Stimulated activated CD8-positive, alpha-beta memory T cell treated with anti-CD3 and anti-CD28 coated beads, Interleukin-4, amount 100 ng/mL, for 1 hour (primary cell): ENCODE measurements at places on chromosomes 7 and 10.
A peak's percentile ranks its signal among the peaks of the same experiment; 100 is the strongest.

- peak; percentile 49 for DNase-seq
Measured at GRCh38 chr10:117175901-117176534, 21.3 kb upstream of the KCNK18 start.

DNA sequence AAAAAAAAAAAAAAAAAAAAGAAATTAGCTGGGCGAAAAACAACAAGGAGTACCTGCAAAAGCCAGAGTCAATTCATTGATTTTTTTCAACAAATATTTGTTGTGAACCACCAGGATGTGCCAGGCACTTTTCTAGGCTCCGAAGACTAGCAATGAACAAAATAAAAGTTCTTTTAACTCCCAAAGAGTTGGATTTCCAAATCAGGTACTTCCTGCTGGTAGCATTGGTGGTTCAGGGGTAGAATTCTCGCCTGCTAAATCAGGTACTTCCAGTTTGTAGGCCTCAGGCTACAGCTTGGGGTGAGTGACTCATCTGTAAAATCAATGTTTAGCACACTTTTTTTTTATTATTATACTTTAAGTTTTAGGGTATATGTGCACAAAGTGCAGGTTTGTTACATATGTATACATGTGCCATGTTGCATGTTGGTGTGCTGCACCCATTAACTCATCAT lies 10.9 kb downstream of the PPA1 start:
- no peak for DNase-seq

DNA sequence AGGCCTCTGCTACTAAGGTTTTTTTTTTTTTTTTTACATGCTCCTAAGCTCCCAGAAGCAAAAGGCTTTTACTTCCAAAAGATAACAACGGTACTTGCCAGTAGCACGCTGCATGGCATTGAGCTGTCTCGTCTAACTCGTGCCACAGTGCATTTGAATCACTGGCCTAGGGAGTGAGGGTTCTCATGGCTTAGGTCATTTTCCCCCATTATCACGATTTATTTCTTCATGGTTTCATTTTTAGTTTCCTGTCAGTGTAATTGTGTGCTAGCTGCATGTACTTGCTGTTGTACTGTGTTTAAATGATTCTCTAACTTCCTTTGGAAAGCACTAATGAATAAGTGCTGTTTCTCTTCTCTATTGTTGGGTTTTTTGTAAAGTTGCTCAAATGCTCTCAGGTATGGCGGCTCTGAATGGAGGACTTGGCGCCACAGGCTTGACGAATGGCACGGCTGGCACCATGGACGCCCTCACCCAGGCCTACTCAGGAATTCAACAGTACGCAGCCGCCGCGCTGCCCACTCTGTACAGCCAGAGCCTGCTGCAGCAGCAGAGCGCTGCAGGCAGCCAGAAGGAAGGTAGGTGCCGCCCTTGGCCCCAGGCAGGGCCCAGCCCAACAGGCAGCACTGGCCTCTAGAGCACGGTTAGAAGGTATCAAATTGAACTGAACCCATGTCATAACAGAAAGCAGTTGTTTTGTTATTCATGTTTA lies 290.5 kb downstream of the USP6NL start:
- no peak for DNase-seq

DNA sequence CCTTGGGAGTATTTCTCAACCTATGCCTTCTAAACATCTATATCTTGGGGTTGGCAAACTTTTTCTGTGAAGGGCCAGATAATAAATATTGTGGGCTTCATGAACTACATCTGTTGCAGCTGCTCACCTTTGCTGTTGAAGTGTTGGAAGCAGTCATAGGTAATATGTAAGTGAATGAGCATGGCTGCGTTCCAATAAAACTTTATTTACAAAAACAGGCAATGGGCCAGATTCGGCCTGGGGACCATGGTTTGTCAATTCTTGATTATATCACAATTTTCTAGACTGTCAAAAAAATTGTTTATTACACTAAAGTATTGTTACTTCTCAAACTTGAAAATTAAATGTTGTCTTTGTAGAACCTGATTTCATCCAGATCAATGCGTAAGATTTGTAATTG lies 54.9 kb downstream of the MTPN start:
- no peak for DNase-seq

- no peak for DNase-seq
Measured at GRCh38 chr10:128125416-128125943, 743 bp downstream of the MKI67 start.

DNA sequence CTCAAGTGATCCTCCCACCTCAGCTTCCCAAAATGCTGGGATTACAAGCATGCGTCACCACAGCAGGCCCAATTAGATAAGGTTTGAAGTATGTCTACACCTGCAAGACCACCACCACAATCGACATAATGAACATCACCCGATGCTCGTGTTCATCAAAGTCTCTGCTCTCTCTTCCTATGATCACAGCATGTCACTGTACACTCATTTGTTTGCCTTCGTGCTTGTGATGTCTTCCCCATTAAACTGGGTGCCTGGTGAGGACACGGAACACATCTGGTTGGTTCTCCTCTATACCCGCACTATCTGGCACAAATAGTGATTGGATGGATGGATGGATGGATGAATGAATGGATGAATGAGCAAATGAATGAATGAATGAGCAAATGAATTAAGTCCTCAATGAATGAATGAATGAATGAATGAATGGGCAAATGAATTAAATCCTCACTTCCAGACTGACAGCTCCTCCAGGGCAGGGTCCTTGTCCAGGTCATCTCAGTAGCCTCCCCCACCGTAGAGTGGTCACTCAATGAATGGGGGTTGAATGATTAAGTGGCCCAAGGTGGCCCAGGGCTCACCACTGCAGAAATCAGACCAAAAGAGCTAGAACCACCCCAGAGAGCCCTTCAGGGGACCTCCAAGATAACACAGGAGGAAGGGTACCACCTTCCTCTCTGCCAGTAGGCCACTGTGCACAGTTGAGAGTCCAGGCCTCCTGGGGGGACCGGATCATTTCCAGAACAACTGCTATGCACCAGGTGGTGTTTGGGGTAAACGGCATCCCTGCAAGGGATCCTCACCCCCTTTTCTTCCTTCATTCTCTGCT lies 101.9 kb upstream of the TNRC18 start:
- DNase-seq: no peak

DNA sequence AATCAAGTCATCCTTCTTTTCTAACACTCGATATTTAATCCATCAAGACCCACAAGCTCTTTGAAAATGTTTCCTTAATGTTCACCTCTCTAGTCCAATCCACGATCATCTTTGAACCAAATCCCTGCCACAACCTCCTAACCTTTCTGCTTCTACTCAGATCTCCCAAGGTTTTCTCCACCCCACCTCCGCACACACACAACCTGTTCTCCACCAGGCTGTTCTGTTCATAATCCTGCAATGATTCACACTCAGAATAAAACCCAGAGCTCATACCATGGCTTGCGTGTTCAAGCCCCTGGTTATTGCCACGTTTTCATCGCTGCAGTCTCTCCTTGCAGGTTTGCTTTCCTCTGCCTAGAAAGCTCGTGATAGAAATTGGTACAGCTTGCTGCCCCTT lies 53.8 kb upstream of the BAMBI start:
- no peak for DNase-seq

- DNase-seq: no peak
Measured at GRCh38 chr7:141979568-141979967, 6.0 kb upstream of the TAS2R38 start.

- DNase-seq: no peak
Measured at GRCh38 chr10:101856626-101857025, 13.0 kb upstream of the KCNIP2 start.

- no peak for DNase-seq
Measured at GRCh38 chr7:105268511-105269392, 120.0 kb downstream of the SRPK2 start.

DNA sequence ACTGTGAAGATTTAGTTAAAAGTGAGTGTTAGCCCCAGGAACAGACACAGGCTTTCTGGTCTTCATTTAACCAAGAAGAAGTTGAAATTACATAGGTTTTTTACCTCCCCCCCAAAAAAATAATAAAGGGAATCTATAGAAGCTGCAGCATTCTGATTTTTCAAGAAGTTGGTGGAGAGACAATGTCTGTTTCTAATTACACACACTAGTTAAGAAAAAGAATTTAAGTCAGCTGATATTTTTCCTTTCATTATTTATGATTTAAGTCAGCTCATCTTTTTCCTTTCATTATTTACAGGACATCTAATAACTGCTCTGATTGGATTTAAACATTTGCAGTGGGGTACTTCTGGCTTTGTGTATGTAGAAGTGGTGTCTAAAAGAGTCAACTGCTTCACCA lies 201.4 kb upstream of the NRP1 start:
- DNase-seq: no peak

GRCh38 chr7:94314413-94315410 lies 80.0 kb upstream of the COL1A2 start:
- DNase-seq: no peak

DNA sequence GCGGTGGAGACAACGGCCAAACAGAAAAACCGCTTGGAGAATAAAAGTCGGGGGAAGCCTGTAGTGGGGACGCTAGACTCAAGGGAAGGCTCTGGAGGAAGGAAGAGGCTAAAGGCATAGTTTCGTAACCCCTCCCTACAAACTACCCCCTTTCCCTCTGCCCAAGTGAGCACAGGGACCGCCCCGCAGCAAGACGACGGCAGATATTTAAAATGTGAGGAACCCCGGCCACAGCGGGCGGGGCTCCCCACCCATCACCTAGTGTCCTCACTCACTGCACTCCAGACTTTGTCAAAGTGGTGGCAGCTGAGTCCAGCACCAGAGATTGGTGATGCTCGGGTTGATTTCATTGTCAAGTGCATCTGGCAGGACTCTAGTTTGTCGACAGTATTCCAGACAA lies 69.1 kb downstream of the PRKAG2 start:
- DNase-seq: no peak

GRCh38 chr10:50605951-50606270 lies 17.8 kb downstream of the SGMS1 start:
- DNase-seq: no peak

DNA sequence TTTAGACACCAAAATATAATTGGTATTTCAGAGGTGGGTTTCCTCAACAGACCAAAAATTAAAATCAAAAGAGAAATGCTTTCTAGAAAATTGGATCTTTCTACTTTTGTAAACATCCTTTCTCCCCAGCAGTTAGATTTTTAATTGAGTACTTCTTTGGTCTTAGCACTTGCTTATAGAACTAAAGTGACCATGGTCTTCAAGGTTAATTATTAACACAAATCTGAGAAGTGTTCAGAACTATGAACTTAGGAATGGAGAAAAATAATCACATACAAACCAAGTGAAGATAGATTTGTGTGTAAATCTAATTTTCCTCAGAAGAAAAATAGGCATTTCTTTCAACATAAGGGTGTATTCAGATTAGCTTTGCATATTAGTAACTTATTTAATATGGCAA lies 355.4 kb downstream of the ELMO1 start:
- DNase-seq: no peak

- DNase-seq: no peak
Measured at GRCh38 chr10:131774681-131775085, 126.1 kb upstream of the PPP2R2D start.

- DNase-seq: no peak
Measured at GRCh38 chr7:33904681-33905388, 504 bp upstream of the BMPER start.

DNA sequence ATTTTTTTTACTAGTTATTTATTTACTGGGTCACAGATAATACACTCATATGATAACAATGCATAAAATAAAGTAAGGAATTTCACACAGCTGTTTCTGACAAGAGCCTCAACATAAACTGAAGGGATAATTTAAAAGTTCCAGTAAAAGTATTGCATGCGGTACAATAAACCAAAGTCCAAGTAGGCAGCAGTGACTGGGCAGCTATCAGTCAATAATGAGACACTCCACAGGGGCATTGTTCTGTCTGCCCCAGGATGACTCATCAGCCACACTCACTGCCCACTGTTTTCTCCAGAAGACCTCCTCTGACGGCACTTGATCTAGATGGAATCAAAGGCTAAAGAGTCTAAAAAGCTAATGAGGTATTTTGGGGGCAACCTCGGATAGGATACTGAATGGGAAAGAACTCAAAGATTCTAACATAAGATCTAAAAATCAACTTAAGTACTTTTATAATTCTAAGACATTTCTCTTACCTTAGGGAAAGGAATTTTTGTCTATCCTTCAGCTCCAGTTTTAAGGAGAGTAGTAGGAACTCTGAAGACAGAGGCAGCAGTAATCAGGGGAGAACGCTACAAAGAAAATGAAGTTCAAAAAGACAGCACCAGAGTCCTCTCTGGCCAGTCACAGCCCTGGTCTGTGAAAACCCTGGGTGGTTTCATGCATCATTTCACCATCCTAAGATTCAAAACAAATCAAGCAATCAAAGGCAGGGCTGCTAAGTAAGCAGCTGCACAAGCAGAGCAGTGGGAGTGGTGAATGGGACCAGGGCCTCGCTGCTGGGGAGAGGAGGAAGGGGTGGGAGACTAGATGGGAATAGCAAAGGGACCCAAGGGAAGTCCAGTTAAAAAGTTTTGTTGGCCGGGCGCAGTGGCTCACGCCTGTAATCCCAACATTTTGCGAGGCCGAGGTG lies 175.1 kb downstream of the AVL9 start:
- DNase-seq: no peak

DNA sequence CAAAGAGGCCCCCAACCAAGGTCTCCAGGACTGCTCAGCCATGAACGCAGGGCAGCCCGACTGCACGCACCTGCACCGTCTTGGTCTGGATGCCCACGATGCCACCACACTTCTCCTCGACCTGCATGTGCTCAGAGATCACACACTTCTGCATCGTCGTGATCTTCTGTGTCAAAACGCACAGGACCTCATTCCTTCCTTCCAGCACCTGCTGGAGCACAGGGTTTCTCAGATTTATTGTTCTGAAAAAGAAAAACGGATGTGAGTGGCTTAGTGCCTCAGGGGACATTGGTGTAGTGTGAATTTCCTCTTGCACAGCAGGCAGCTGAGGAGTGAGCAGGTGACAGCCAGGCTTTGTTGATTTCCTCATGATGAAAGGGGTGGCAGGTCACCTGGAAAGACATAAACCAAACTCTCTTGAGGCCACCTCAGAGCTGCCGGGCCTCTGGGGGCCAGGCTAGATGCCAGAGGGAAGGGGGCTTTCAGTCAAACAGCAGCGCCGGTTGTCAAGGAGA lies 38.2 kb downstream of the GSDME start:
- DNase-seq: no peak

- DNase-seq: no peak
Measured at GRCh38 chr10:62323751-62324150, 50.4 kb upstream of the ZNF365 start.

DNA sequence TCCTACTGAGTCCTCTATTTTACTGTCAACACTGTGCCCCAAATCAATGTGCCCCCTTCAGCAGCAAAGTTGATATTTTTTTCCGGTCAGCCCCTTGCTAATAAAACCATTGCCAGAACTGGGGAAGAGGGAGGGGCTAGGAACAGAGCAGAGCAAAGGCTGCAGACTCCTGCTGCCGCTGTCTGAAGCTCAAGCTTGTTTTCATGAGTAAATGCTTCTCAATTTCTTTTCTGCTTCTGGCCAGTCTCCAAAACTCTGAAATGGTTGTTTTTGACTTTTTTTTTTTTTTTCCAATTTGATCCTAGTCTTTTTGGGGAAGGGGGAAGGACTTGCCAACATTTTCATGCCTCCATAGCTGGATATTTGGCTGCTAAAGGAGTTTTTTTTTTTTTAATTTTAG lies 26.7 kb upstream of the PROSER2 start:
- no peak for DNase-seq

GRCh38 chr7:25707768-25708620 lies 444.0 kb upstream of the NFE2L3 start:
- DNase-seq: no peak

GRCh38 chr7:18495412-18496340 lies at the start of gene HDAC9:
Gene HDAC9, plus strand, starts transcription at chr7:18495749. Its CDS starts 554 bp downstream, at chr7:18496303.
- no peak for DNase-seq
